ENCODE measurements at places on chromosomes 1 and 21. TPM values are rescaled to one million over a fixed set of nuclear protein-coding genes. Genes with fewer than 3 reads are reported as not detected.

DNA sequence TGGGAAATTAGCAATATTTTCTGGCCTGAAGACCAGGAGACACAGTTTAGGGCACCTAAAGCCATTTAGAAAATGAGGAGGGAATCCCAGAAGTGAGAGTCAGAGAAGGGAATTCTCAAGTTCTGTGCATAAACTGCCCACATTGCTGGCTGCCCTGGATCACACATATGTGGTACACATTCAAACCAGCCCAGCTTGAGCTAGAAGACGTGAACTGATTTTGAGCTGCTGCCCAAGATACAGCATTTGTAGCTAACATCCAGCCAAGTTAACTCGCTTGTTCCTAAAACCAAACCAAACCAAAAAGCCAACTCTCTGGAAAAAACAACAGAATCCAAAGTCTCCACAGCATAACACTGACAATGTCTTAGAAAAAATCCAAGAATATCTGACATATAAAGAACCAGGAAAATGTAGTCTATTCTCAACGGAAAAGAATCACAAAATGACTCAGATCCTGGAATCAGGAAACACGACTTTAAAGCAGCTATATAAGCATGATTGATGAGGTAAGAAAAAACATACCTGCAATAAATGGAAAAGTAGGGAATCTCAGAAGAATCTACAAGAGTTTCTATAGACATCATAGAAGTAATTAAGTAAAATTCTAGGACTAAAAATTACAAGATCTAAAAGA lies 18.2 kb upstream of the QSOX1 start:
- no peak for DNase-seq

Gene TAS1R3
- total RNA-seq, result 0.73 TPM

DNA sequence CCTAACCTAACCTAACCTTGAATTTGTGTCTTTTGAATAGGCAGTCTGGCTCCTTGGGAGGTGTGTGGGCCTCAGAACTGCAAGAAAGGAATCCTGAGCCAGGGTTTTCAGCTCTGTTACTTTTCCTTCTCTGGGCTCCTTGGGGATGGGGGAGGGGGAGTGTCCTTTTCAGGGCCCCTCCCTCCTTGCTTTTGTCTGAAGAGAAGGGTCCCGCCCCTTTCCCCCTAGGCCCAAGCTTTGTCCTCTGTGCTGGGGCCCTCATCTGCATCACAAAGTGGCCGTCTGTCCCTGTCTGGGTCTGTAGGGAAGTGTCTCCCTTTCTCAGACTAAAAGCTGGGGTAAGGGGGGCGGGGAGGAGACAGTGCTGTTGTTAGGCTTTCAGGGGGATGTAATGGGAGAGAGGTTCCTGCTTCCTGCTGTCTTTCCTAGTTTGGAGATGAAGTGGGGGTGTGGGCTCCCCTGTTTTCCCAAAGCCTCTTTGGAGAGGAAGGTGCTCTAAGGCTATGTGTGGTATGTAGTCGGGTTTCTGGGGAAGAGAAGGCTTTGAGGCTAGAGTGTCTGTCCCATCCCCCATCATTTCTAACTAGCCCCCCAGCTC lies 3.1 kb downstream of the AGO1 start:
- no peak for DNase-seq

DNA sequence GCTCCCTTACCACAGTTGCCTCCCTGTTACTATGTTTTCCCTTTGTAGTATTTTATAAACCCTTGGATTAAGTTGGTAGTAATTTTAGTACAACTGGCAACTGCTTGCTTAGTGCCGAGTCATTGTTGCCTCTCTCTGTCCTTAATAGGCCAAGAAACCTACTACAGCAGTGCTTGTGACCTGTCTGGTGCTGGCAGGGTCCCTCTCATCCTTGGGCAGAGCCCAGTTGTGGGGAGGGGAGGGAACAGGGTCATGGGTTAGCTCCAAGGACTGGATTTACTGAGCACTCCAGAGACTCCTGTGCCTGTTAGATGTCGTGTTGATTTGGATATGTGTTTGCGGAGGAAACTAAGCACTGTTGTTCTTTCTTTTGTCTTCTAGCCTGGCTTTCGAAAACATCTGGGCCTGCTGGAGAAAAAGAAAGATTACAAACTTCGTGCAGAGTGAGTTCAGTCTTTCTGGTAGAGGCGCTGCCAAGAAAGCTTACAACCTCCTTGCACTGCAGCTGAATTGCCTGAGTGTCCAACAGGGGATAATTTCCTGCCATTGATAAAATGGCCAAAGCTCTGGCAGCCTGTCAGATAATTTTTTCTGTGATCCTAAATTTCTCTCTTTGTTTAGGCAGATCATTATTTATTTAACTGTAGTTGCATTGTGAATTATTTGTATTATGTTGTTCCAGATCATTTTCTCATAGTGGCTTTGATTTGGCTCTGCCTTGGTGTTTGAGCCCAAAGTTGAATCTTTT lies 3.6 kb downstream of the UTP11 start:
- no peak for DNase-seq

GRCh38 chr21:19236209-19236608 lies 832.6 kb upstream of the TMPRSS15 start:
- no peak for DNase-seq

DNA sequence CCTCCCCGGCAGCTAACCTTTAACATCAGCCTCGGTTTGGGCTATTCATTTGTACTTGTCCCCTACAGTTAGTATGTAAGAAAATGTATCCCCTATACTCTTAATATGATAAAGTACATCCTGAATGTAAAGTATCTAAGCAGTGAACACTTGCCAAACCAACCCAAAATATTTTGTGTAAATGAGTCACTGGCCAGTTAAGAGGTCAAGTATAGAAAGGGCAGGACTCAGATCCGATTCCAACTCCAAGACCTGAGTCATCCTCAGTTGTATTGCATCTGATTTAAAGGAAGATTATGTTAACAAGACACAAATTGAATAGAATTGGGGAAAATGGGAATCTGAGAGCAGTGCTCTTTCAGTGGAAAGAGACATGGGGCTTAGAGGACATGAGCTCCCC lies 84.4 kb downstream of the CD58 start:
- no peak for DNase-seq

DNA sequence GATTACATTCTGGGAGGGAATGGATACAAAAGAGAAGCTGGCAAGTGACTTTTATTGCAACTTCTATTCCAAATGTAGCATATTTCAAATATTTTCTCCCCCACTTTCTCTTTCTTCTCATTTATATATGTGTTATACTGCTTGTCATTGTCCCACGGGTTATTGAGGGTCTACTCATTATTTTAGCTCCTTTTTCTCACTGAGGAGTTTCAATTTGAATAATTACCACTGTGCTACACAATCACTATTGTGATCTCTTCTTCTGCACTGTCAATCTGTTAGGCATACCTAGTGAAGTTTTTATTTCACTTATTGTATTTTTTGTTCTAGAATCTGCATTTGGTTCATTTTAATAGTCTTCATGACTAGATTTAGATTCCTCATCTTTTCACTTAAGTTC lies 339.7 kb downstream of the PTPRC start:
- DNase-seq, result no peak

DNA sequence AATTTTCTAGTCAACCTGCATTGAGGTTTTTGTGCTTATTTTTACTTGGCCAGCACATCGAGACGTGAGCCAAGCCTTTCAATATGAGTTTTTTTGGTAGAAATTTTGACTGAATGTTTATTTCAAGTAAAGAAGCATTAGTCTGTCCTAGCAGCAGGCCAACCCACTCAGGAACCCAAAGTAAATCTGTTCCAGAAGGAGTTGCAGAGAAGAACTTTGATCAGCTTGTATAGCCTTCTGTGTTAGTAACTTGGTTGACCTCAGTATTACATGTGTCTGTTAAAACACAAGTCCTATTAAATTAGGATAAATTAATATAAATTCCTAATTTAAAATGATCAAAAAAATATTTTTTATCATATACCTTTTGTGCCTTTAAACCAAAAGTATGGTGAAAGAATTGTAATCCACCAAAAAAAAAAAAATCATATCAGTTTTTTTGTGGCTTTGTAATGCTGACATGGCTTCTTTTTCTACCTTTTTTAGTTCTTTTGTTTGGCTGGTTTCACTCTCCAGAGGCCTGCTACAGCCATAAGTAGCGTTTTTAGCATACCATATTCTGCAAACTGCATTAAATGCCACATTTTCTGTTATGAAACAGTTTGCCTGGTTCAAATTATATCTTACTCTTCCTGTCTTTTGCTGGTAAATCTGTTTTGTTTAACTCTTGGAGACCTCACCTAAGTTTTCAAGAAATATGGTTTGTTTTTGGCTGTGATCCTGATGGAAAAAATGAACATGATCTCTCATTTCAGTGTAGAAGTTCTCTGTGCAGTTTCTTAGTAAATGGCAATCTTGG lies 39.5 kb downstream of the ATF6 start:
- DNase-seq, result no peak

Gene LCE6A
- not detected for total RNA-seq

DNA sequence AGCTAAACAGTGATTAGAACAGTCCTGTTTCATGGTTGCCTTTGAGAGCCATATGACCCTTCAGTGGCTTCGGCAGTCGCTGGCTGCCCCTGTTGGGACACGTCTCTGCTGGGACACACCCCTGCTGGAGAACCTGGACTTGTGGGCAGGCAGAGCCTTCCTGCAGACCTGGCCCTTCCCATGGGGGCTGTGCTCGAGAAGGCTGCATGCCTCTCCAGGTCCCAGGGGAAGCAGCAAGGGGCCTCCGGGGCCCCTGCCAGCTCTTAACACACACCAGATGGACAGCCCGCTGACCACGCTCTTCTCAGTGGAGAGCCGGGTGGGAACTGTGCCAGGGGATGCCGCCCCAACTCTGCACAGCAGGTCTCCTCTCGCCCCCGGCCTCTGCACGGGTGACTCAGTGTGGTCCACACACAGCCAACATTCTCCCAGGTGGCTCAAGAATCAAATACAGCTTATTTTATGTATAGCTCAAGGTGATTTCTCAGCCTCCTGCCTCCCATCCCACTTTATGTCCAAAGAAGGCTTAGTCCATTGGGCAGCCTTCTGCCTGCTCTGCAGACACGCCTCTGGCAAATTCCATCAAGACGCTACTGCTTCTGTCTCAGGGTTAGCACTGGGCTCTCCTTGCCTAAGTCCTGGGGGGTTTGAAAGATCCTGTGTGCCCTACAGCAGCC lies 450.8 kb downstream of the KIF26B start:
- peak; percentile 36 for DNase-seq

DNA sequence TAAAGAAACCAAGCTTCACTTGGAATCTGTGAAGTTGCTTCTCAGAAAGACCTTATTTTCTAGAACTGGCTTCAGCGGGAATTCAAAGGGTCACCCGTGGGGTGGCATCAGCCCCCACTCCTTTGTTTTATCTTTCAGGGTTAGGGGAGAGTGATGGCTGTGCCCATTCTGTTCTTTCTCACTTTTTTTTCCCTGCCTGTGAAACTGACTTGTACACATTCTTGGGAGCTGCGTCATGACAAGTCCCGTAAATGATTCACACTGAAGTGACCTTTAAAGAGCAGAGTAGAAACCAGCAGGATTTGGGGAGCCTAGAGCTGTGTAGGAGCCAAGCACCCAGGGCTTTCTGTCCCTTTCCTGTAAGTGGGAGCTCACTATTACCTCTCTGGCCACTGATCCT lies 43.8 kb downstream of the SLC44A3 start:
- no peak for DNase-seq

GRCh38 chr1:119632103-119632490 lies 16.0 kb downstream of the ZNF697 start:
- no peak for DNase-seq

- DNase-seq, result no peak
Measured at GRCh38 chr1:160097151-160097910, 1.1 kb downstream of the IGSF8 start.

- DNase-seq, result peak; percentile 22
Measured at GRCh38 chr1:30888391-30888790, 20.2 kb downstream of the SDC3 start.

- DNase-seq, result peak; percentile 66
Measured at GRCh38 chr1:112026016-112026415, 36.5 kb upstream of the KCND3 start.

Gene GBP7
- not detected for total RNA-seq

DNA sequence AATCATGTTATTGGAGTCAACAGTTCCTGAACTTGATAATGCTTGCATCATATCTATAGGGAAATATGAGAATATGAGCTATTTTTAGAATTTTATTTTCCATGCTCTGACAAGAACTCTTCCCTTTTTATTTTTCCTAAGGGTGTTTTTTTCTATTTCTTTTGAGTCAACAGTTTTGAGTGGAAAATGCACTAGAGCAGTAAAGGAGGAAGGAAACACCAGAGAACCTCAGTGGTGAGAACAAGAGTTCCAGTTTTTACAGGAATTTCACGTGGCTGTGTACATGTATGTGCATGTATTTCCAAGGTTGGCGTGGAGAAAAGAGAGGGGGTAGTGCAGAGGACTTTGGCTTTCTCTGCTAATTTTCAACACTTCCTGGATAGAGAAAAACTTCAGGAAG lies 63.6 kb upstream of the TNFSF18 start:
- no peak for DNase-seq

GRCh38 chr21:31910074-31910470 lies 37.3 kb downstream of the HUNK start:
- DNase-seq, result no peak

DNA sequence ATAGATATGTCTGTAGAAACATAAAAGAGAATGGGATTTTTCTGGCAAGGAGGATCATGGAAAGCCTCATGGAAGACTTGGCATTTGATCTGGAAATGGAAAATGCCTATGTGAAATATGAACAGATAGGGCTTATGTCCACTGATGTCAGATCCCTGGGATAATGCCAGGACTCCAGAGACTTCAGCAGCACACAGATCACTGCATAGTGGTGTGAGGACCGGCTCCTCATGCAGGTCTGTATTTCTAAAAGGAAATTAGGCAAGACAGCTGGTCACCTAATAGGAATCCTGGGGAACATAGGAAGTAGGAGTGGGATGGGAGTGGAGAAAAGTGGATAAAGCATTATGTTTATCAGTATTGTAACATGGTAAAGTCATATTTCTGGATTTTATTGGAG lies 56.8 kb upstream of the IPO9 start:
- no peak for DNase-seq

Gene NCAM2
- 62.0 TPM for total RNA-seq

DNA sequence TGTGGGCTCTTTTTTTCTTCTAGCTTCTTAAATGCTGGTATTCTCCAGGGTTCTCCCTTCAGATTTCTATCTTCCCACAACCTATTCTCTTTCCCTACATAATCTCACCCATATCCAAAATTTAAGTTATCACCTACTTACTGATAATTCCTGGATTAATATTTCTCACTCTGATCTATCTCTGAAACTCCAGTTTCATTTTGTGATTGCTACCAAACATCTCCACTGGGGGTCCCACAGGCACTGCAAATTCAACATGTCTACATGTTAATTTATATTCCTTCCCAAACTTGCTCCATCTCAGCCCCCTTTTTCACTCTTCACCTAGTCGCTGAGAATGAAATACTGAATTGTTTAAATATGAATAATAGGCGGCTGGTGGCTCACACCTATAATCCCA lies 9.9 kb upstream of the C1orf141 start:
- DNase-seq, result no peak
